Lower lobe of right lung (tissue), 2 donors: ENCODE measurements at places on chromosomes 7 and 10. TPM values are rescaled to one million over a fixed set of nuclear protein-coding genes. Genes with fewer than 3 reads are reported as not detected.

- peaks cover 21% of the 10 kb centered on the region for H3K4me1 ChIP-seq
- no peak for DNase-seq
- H3K36me3 ChIP-seq = no peaks in the 10 kb centered on the region
- H3K27ac ChIP-seq = no peak overlapping the region
- H3K4me3 ChIP-seq = no peak overlapping the region
These were observed 132.2 kb downstream of the MAD1L1 start for GRCh38 chr7:2100278-2101208.

The NOS3 gene
- total RNA-seq = 15.1 TPM

- DNase-seq = no peak
- no peak overlapping the region for H3K27ac ChIP-seq
- H3K27me3 ChIP-seq = no peaks in the 10 kb centered on the region
- no peak overlapping the region for H3K4me3 ChIP-seq
- no peaks in the 10 kb centered on the region for H3K36me3 ChIP-seq
- H3K4me1 ChIP-seq = no peaks in the 10 kb centered on the region
These were observed 19.8 kb upstream of the TOMM7 start for GRCh38 chr7:22842383-22842941.

DNA sequence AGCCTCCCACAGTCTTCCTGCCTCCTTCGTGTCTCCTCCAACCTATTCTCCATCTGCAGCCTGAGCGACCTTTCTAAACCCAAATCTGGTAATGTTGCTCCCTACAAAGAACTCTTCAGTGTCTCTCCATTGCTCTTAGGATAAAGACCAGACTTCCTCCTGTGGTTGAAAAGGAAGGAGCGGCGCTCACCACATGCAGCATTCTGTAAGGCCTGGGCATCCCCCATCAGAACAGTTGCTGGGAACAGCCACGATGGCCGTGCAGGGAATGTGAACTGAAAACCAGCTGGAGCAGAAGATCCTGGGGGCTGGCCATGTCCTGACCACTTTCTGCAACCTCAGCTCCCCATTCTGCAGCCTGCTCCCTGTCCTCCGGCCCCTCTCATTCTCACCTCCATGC, 237.8 kb upstream of the ZMIZ1 start:
- H3K4me3 ChIP-seq = no peak overlapping the region
- no peaks in the 10 kb centered on the region for H3K4me1 ChIP-seq
- DNase-seq = no peak
- no peaks in the 10 kb centered on the region for H3K27me3 ChIP-seq
- H3K36me3 ChIP-seq = no peaks in the 10 kb centered on the region
- H3K27ac ChIP-seq = no peak overlapping the region

The ADRB1 gene
- total RNA-seq = 35.6 TPM

GRCh38 chr10:7942316-7942715, 112.2 kb upstream of the GATA3 start:
- peaks cover 4% of the 10 kb centered on the region for H3K4me1 ChIP-seq
- no peak overlapping the region for H3K4me3 ChIP-seq
- H3K27me3 ChIP-seq = no peaks in the 10 kb centered on the region
- no peak overlapping the region for H3K27ac ChIP-seq

The AP1S1 gene
- total RNA-seq = 28.4 TPM

The NPY4R2 gene
- total RNA-seq = 1.9 TPM

DNA sequence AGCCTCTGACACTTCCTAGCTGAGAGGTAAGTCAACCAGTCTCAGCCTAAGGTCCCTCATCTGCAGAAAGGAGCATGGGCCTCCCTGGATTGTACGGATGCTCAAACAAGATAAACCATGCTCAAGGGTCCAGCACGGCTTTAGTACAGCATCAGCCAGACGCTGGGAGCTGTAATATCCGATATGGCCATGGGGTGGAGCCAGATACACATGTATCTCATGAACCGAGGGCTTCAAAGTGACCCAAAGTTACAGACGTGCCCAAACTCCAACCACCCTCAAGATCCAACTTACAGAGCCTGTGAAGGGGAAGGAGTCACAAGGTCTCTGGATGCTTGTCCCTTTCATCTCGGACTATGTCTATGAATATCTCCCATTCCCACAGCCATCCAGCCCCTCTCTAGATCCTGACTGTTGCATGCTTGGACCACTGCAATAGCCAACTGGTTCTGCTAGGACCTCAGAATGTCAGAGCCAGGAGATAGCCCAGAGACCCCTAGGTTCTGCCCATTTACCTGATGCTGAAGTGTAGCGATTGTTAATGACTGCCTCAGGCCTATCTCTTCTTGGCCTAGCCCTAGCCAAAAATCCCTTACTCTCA, 142.4 kb downstream of the SH3PXD2A start:
- DNase-seq = peak; percentile 73
- H3K36me3 ChIP-seq = no peaks in the 10 kb centered on the region
- no peaks in the 10 kb centered on the region for H3K4me1 ChIP-seq
- H3K4me3 ChIP-seq = no peak overlapping the region
- H3K27ac ChIP-seq = no peak overlapping the region

GRCh38 chr7:6551016-6551511, at the start of gene GRID2IP:
Gene GRID2IP, minus strand, starts transcription at chr7:6551461. Its CDS starts 25 bp downstream, at chr7:6551436.
- H3K36me3 ChIP-seq = no peaks in the 10 kb centered on the region
- H3K4me3 ChIP-seq = no peak within 1 kb of the TSS
- DNase-seq = no peak
- H3K27me3 ChIP-seq = no peaks in the 10 kb centered on the region

DNA sequence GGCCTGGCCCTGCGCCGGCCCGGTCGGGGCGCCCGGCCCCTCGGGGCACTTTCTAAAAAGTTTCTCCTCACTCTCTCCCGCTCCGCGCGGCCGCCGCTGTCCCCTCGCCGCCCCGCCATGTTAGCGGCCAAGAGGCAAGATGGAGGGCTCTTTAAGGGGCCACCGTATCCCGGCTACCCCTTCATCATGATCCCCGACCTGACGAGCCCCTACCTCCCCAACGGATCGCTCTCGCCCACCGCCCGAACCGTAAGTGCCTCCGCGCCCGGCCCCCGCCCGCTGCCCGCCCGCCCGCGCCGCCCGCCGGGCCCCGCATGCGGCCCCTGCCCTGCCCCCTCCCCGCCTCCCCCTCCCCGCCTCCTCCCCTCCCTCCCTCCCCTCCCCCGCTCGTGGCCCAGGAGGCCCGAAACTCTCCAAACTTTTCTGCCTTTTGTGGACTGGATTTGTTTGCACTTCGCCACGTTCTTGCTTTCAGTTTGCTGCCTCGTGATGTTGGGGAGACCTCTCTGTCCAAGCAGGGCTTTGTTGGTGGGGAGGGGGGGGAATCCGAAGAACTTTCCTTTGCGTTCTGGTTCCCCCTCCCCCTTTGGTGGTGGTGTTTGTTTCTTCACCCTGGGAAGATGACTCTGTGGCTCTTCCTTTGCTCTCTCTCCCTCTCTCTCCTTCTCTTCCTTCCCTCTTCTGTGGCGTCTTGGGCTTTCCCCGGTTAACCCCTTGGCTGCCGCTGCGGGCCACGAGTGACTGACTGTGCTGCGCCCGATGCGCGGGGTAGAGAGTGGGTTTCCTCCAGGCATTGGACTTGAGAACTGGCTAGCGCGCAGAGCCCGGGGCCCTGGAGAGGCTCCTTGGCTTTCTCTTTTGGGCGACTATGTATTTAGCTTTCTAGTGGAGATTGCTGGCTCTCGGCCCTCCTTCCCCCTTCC, 1.6 kb downstream of the TCF7L2 start:
- H3K4me3 ChIP-seq = peak overlapping the region; percentile 78
- DNase-seq = peak; percentile 78
- no peaks in the 10 kb centered on the region for H3K36me3 ChIP-seq
- peaks cover 46% of the 10 kb centered on the region for H3K4me1 ChIP-seq
- H3K27me3 ChIP-seq = no peaks in the 10 kb centered on the region

The NPSR1 gene
- not detected for total RNA-seq

DNA sequence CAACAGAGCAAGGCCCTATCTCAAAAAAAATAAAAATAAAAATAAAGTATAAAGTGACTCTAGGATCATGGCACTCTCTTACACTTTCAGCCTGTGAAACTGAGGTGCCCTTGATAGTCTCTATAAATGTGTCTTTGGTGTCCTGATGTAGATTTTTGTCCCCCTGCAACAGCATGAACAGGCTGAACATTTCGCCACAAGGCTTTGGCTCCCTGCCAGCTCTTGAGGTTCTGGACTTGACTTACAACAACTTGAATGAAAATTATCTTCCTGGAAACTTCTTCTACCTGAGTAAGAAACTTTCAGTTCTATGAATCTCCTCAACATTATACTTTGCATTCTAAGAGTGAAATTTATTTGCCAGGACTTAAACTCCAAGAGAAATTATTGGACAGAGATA, 48.1 kb upstream of the BMS1 start:
- DNase-seq = no peak
- peaks cover 4% of the 10 kb centered on the region for H3K27me3 ChIP-seq
- H3K36me3 ChIP-seq = no peaks in the 10 kb centered on the region
- no peak overlapping the region for H3K4me3 ChIP-seq
- H3K4me1 ChIP-seq = no peaks in the 10 kb centered on the region
